ENCODE measurements at places on chromosomes 4 and X. TPM values are rescaled to one million over a fixed set of nuclear protein-coding genes. Genes with fewer than 3 reads are reported as not detected.

- no peak for DNase-seq
Measured at GRCh38 chr4:15077969-15078368, 75.7 kb downstream of the CPEB2 start.

DNA sequence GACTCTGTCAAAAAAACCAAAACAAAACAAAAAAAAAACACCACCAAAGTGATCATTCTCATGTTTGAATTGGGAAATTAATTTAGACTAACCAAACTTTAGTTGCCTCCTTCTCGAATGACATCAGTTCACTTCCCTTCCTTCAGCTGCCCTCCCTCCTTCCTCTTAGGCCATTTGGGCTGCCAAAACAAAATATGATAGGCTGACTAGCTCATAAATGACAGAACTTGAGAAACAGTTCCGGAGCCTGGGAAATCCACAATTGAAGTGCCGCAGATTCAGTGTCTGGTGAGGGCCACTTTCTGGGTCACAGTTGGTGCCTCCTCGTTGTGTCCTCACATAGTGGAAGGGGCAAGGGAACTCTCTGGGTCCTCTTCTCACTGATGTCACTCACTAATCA, 16.1 kb upstream of the WAS start:
- no peak for DNase-seq

GRCh38 chr4:170413951-170414350, 324.2 kb upstream of the AADAT start:
- no peak for DNase-seq

DNA sequence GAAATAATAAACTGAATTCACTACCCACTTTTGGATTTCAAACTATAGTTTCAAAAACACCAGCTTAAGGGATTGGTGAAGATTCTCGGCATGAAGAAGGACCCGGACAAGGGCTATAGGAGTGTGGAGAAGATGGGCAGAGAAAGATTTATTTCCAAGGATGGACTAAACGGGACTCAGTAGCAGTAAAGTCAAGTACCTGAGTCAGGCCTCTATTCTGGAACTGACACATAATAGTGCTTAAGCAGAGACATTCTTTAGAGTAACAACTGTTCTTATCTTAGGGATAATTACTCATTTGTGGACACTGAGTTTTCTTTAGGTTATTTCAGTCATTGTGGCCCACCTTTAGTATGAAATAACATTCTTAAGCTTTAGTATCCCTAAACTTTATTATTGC, 134.6 kb downstream of the GATB start:
- no peak for DNase-seq

GRCh38 chr4:80900908-80901307, 129.6 kb upstream of the BMP3 start:
- DNase-seq: no peak

CT47B1 gene
- total RNA-seq: not detected

CLNK gene
- not detected for total RNA-seq

HELT gene
- not detected for total RNA-seq

HMX1 gene
- not detected for total RNA-seq

XG gene
- 0.32 TPM for total RNA-seq
